Pons (tissue), 1 donor: ENCODE measurements at places on chromosomes 7 and 10.
A peak's percentile ranks its signal among the peaks of the same experiment; 100 is the strongest.

DNA sequence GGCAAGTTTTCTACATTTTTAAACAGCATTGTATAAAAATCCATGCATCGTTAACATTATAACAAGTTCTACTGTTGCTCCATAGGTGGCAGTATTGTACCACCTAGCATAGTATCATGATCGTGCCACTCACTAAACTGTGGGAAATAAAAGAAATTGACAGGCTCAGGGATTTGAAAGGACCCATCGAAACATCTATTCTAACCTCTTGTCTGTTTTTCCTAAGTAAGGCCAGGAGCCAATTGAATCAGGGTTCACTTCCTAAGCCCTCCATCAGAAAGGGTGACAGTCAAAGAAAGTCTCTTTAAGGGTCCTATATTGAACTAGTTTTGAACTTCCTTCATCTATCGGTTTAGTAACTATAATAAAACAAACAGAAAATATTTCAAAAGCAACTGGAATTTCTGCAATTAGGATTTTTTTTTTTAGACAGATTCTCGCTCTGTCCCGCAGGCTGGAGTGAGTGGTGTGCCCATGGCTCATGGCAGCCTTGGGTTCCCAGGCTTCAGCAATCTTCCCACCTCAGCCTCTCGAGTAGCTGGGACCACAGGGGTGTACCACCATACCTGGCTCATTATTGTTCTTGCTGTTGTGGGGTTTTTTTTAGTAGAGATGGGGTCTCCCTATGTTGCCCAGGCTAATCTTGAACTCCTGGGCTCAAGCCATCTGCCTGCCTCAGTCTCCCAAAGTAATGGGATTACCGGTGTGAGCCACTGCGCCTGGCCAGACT is 9.4 kb downstream of the HACD1 start:
- DNase-seq, result peak; percentile 74

DNA sequence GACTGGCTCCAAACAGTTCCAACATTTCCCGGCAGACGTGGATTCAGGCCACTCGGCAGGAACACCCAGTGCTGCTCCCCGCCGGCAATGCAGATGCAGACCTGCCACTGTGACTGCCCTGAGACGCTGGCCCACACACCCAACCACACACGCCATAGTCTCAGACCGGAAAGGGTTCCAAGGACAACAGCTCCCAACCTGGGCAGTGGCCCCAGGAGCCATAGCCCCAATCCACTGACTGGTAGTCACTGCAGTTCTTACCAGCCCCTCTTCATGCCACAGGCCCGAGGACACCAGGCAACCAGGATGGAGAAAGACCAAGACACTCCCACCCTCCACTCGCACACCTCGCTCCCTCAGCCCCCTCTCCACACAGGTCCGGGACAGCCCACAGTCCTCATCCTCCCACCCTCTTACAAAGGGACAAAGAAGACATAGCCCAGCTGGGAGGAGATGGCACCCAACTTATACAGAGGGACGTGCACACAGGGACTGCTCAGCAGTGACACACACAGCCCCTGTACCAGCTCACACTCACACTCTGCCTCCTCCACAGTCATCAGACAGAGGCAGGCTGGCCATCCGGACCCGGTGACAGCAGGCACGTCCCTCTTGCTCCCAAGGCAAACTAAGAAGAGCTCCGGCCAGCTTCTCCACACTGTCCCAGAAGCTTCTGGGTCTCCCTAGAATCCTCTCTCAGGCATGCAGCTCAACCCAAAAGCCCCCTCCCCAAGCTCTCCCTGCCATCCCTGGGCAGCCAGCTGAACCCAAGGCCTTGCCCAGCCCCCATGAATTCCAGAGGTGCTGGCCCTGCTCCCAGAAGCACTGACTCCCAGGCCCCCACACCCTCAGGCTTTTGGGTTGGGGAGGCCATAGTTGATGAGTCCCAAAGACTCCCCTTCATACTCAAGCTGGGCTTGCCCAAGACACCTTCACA is 24.8 kb downstream of the KCNH2 start:
- DNase-seq, result no peak

DNA sequence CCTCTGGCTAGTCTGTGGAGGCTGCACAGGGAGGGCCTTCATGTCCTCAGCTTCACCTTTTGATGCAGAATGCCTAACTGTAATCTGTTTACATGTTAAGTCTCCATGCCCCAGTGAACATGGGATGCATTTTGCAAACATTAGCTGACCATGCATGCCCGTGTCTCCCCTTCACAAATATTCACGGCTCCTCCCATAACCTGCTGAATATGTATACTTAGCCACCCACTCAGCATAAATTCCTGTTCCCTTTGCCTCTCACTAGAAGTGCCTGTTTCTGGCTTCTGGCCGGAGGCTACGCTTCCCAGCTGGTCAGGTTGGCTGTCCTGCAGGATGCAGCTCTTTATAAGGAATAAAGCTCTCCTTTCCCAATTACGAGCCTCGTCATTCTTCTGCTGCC is 552.7 kb downstream of the DNAJB6 start:
- no peak for DNase-seq

- no peak for DNase-seq
Measured at GRCh38 chr10:61299156-61299555, 154.0 kb downstream of the TMEM26 start.

DNA sequence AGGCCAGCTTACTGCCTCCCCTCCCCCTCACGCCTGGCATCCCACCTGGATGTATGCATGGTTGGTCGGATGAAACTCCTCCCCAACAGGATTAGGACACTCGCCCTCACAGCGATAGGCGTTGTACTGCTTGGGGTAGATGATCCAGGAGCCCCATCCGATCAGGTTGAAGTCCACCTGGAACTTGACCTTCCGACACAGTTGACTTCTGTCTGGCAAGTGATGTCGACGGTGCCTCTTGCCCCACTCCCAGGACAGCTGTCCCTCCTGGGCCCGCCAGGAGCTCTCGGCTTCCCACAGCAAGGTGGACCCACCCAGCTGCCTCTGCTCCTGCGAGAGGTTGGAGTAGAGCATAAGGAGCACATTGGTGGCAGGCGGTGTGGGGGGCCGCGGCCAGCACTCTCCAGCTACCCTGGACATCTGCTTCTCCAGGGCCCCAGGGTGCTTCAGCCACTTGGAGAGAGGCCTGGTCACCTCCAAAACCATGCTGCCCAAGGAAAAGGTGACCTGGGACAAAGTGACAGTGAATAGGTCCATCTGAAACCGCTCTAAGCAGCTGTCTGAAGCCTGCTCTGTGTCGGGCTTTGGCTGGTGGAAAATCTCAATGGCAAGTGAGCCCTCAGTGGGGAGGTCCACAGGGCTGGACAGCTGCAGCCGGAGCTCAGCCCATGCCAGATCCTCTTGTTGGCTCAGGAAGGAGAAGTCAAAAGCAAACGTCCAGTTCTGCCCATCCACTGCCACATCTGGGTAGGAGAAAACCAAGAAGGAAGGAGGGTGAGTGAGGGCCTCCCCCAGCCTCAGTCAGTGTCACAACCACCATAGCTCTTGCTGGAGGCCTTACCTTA is 6.0 kb downstream of the NODAL start:
- no peak for DNase-seq

GRCh38 chr7:87912121-87912520 is 21.9 kb upstream of the ADAM22 start:
- no peak for DNase-seq

DNA sequence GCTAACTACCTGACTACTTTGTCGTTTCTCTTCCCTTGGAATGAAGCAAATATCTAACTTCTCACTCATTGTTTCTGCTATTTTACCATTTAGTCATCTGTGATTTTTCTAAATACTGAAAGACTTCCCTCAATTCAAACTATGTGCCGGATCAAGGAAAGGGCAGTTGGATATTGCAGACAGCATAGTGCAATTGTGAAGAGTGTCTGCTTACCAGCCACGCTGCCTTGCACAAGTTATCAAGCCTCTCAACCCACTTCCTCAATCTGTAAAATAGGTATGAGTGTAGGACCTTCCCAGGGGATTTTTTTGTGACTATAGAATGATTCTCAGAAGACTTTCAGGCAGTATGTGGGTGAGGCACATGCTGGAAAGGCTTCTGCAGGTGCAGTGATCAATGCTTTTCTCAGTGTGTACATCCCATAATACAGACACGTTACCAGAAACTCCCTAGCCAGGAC is 54.3 kb downstream of the EGFR start:
- DNase-seq, result no peak

DNA sequence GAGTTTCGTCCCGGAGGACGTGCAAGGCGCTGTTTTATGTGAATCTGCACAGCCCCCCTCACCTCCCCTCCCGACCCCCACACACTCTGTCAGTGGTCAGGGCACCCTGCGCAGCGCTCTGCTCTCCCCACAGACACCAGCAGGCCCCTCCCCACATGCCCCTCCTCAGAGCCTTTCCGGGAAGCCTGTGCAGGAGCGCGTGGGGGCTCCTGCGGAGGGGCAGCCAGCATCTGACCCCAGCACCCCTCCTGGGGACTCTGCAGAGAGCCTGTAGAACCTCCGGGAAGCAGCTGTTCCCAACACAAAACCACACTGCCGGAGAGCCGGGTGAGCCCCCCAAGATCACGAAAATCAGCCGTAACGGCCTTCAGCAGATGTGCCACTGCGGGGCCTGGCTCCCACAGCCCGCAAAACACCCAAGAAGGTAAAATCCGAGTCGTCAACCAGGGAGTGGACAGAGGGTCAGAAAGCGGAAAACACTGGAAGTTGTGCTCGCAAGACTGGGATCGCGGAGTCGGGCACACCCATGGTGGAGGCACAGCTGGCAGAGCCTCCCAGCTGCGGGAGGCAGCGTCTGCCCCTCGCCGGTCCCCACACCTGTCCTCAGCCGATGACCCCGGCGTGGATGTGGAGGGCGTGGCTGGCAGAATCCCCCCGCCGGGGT is 53.8 kb upstream of the PDGFA start:
- DNase-seq, result no peak

GRCh38 chr10:114749014-114749413 is 72.6 kb upstream of the FHIP2A start:
- DNase-seq, result no peak

DNA sequence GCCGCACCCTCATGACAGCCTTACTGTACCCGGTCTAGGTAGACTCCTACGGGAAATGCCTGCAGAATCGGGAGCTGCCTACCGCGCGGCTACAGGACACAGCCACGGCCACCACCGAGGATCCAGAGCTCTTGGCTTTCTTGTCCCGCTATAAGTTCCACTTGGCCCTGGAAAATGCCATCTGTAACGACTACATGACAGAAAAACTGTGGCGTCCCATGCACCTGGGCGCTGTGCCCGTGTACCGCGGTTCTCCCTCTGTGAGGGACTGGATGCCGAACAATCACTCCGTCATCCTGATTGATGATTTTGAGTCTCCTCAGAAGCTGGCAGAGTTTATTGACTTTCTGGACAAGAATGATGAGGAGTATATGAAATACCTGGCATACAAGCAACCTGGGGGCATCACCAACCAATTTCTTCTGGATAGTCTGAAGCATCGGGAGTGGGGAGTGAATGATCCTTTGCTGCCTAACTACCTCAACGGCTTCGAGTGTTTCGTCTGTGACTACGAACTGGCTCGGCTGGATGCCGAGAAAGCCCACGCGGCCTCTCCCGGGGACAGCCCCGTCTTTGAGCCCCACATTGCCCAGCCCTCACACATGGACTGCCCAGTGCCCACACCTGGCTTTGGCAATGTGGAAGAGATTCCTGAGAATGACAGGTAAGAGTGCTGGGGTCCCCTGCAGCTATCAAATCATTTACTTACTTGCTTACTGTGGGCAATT is 8.5 kb upstream of the CHCHD1 start:
- DNase-seq, result no peak

DNA sequence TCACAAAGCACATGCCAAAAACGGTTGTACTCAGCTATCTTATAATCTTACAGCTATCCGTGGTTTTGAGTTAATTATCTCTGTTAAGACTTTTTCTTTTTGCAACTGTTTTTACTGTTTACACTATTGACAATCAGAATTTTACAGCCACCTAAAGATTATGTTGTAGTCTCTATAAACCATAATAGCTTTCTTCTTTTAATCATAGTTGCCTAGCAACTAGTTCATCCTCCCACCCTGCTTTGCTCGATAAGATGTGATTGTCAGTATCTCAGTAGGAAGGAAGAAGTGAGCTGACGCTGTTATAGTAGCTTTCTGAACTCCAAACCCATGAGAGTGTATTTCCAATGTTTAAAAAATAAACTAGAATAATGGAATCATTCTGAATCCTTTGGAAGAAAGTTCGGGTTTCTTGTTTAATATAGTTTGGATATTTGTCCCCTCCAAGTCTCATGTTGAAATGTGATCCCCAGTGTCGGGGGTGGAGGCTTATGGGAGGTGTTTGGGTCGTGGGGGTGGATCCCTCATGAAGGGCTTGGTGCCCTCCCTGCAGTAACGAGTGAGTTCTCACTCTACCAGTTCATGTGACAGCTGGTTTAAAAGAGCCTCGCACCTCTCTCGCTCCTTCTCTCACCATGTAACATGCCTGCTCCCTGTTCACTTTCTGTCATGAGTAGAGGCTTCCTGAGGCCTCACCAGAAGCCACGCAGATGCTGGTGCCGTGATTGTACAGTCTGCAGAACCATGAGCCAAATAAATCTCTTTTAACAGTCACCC is 68.1 kb downstream of the SVOPL start:
- no peak for DNase-seq

DNA sequence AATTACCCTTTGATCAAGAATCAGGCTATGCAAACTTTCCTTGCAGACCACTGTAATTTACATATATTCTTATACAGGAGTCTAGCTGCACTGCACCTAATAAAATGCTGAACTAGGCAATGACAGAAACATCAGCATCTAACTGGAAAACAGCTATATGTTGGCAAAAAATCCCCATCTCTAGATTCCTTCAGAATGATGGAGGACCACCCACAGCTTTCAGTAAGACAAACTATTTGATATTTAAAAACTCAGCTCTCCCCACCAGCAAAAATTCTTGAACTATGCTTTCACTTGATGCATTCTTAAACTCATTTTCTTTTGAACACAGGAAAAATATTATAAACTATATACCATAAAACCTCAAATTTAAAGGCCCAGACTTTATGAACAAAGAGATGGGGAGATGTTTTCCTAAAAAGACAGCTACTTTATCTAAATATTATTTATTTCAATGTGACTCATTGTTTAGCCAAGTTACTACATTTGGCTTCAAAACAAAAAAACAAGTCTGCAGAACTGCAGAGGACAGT is 77.4 kb downstream of the SEMA3C start:
- no peak for DNase-seq

- peak; percentile 72 for DNase-seq
Measured at GRCh38 chr7:26078437-26079336, 73.3 kb upstream of the NFE2L3 start.

- no peak for DNase-seq
Measured at GRCh38 chr10:99329554-99330346, 594 bp downstream of the CNNM1 start.

GRCh38 chr7:157310676-157311185 is 26.1 kb upstream of the DNAJB6 start:
- DNase-seq, result no peak

GRCh38 chr10:131371571-131371970 is 60.0 kb upstream of the TCERG1L start:
- no peak for DNase-seq

GRCh38 chr10:90398566-90398965 is 459.3 kb downstream of the HTR7 start:
- peak; percentile 3 for DNase-seq

GRCh38 chr10:79229071-79229541 is 118.2 kb upstream of the PPIF start:
- DNase-seq, result no peak

- DNase-seq, result no peak
Measured at GRCh38 chr7:74221713-74222112, 11.9 kb downstream of the LAT2 start.

- DNase-seq, result no peak
Measured at GRCh38 chr10:29689001-29689400, 54.2 kb upstream of the SVIL start.

GRCh38 chr10:3769556-3769955 is 15.5 kb downstream of the KLF6 start:
- DNase-seq, result no peak
